Testis (tissue), 5 donors: ENCODE measurements at places on chromosomes 7 and 10. TPM values are rescaled to one million over a fixed set of nuclear protein-coding genes. Genes with fewer than 3 reads are reported as not detected.

- H3K4me1 ChIP-seq, result peaks cover 2% of the 10 kb centered on the region
- H3K36me3 ChIP-seq, result no peaks in the 10 kb centered on the region
- H3K4me3 ChIP-seq, result no peak overlapping the region
- DNase-seq, result no peak
- no peak overlapping the region for H3K27ac ChIP-seq
- H3K27me3 ChIP-seq, result no peaks in the 10 kb centered on the region
Observed at GRCh38 chr10:7255517-7255916, 155.3 kb downstream of the SFMBT2 start.

Gene SLC18A3
- total RNA-seq, result not detected

Gene RBP4
- total RNA-seq, result 7.1 TPM

- no peak overlapping the region for H3K4me3 ChIP-seq
- H3K36me3 ChIP-seq, result no peaks in the 10 kb centered on the region
- DNase-seq, result no peak
- H3K4me1 ChIP-seq, result no peaks in the 10 kb centered on the region
- H3K27ac ChIP-seq, result no peak overlapping the region
- H3K27me3 ChIP-seq, result no peaks in the 10 kb centered on the region
Observed at GRCh38 chr7:1639532-1640175, 30.4 kb upstream of the ELFN1 start.

GRCh38 chr10:13068484-13068883, 31.5 kb upstream of the OPTN start:
- no peak for DNase-seq
- no peak overlapping the region for H3K27ac ChIP-seq
- H3K27me3 ChIP-seq, result no peaks in the 10 kb centered on the region
- no peaks in the 10 kb centered on the region for H3K36me3 ChIP-seq

Gene PALD1
- total RNA-seq, result 13.3 TPM

- no peak for DNase-seq
- H3K4me3 ChIP-seq, result no peak overlapping the region
- H3K36me3 ChIP-seq, result no peaks in the 10 kb centered on the region
- no peak overlapping the region for H3K27ac ChIP-seq
Observed at GRCh38 chr7:8423057-8423456, 10.4 kb upstream of the NXPH1 start.

Gene NUP42
- total RNA-seq, result 63.3 TPM

Gene NOLC1
- total RNA-seq, result 53.7 TPM

DNA sequence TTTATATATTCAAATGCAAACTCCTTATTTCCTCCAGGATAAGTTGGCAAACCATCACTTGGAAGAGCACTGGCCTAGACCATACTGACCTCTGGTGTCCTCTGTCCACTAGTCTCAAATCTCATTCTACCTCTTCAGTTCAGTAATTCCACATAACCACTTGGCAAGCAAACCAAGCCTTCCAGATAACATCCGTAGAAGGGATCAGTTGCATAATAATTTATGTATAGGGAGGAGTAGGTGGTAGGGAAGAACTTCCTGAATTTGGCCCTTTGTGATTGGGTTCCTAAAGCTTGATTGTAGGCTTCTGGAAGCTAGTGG, 55.0 kb downstream of the WAC start:
- H3K27me3 ChIP-seq, result no peaks in the 10 kb centered on the region
- H3K36me3 ChIP-seq, result no peaks in the 10 kb centered on the region
- H3K4me3 ChIP-seq, result no peak overlapping the region
- H3K4me1 ChIP-seq, result peaks cover 30% of the 10 kb centered on the region
- no peak for DNase-seq
- peak overlapping the region; percentile 14 for H3K27ac ChIP-seq

DNA sequence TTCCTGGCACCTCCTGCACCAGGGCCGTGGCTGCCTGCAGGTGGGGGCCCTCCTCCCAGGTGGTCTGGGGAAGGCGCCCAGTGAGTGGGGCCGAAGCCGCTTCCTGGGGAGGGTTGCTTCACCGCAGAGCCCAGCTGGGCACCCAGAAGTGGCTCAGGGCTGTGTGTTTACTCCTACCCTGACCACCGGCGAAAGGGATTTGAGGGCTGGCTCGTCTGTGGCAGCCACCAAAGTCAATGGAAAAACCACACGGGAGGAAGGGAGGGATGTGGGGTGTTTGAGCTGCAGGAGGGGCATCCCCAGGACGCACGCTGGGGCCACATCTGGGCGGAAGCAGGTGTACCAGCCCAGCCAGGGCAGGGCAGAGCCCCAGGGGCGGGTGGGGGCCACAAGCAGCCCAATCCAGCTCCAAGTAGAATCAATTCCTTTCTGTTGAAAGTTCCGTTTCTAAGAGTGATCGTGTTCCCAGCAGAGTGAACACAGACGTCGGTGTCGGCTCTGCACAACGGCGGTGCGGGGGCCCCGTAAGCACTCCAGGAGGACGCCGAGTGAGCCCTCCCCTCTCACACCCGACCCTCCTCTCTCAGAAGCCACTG, 69.9 kb downstream of the FOXL3 start:
- H3K27ac ChIP-seq, result no peak overlapping the region
- peaks cover 8% of the 10 kb centered on the region for H3K4me1 ChIP-seq
- H3K36me3 ChIP-seq, result no peaks in the 10 kb centered on the region

DNA sequence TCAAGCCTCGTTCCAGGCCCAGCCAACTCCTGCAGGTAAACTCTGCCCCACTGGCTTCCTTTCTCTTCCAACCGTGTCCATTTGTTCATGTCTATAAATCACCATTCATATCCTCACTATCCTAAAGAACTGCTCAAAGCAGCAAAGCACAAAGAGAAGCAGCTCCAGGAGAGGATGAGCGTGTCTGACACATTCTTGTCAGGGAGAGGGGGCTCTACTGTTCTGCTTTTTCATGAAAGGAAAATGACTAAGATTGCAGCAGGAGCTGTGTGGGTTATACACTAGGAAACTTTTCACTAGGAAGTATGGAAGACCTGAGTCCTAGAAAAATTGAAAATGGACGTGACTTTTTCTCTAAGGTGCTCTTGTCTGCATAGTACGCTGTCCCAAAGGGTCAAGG, 16.7 kb downstream of the AGFG2 start:
- no peaks in the 10 kb centered on the region for H3K27me3 ChIP-seq
- peak overlapping the region; percentile 19 for H3K27ac ChIP-seq
- no peak overlapping the region for H3K4me3 ChIP-seq
- no peaks in the 10 kb centered on the region for H3K4me1 ChIP-seq

Gene TEX47
- 8.9 TPM for total RNA-seq

DNA sequence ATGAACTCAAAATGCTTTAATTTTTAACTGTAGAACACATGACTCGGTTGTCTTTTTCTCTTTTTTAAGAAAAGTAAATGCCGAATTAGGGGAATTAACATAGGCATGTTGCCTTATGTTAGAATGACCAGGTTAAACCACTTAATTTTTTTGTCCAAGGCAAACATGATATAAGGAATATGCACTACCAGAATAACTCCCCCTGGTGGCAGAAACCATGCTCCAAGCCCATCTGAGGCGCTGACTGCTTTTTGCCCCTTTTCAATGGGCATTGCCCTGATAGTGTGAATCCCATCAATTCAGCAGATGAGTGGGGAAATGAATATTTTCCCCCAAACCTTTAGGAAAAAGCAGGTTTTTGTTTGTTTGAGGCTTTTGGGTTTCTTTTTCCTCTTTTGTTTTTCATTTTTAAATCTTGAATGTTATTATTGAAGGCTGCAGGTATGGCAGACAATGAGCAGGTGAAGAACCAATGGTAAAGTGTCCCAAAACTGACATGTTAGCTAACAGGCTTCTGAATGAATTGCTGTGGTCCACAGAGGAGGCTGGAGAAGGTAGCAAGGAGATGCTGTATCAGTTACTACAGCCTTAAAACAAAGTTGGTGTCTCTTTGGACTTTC, 284.3 kb downstream of the SORCS3 start:
- H3K27me3 ChIP-seq, result no peaks in the 10 kb centered on the region
- H3K36me3 ChIP-seq, result no peaks in the 10 kb centered on the region
- H3K4me1 ChIP-seq, result no peaks in the 10 kb centered on the region
- H3K4me3 ChIP-seq, result no peak overlapping the region
- H3K27ac ChIP-seq, result no peak overlapping the region
- DNase-seq, result peak; percentile 70

Gene MMD2
- total RNA-seq, result 32.0 TPM

- DNase-seq, result no peak
- peaks cover 11% of the 10 kb centered on the region for H3K4me1 ChIP-seq
- H3K4me3 ChIP-seq, result peak overlapping the region; percentile 77
- no peaks in the 10 kb centered on the region for H3K27me3 ChIP-seq
Observed at GRCh38 chr7:150322114-150322832, 882 bp upstream of the LRRC61 start.

DNA sequence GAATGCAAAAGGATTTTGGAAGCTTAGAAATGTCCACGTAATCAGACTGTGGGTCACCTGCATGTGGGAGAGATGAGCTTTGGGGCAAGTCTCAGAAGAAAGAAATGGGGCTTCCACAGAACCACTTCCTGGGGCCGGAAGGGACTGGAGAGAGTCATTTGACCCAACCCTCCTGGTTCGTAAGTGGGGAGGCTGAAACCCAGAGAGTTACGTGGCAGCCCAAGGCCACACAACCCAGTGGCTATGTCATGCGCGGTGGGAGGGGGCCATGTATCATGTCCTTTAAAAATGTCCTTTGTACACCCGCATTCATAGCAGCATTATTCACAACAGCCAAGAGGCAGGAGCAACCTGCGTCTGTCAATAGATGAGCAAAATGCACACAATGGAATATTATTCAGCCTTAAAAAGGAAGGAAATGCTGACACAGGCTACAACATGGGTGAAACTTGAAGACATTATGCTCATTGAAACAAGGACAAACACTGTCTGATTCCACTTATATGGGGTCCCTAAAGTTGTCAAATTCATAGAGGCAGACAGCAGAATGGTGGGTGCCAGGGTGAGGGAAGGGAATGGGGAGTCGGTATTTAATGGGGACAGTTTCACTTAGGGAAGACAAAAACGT, 15.1 kb downstream of the CAMK2B start:
- DNase-seq, result peak; percentile 11
- no peak overlapping the region for H3K27ac ChIP-seq
- no peaks in the 10 kb centered on the region for H3K36me3 ChIP-seq
- no peaks in the 10 kb centered on the region for H3K4me1 ChIP-seq
- H3K27me3 ChIP-seq, result no peaks in the 10 kb centered on the region

DNA sequence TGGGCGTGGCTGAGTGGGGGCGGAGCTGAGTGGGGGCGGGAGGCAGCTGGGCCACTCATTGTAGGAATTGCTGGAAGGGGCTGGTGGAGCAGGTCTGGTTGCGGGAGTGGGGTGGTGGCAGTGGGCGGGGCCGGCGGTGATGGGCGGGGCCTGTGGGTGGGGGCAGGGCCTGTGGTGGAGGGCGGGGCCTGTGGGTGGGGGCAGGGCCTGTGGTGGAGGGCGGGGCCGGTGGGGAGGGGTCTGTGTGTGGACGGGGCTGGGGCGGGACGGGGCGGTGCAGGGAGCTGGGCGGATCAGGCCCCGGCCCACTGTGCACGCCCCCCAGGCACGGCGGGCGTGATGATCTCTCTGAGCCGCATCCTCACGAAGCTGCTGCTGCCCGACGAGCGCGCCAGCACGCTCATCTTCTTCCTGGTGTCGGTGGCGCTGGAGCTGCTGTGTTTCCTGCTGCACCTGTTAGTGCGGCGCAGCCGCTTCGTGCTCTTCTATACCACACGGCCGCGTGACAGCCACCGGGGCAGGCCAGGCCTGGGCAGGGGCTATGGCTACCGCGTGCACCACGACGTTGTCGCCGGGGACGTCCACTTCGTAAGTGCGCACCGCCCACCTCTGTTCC, 14.0 kb downstream of the SLC29A4 start:
- no peak overlapping the region for H3K4me3 ChIP-seq
- H3K36me3 ChIP-seq, result no peaks in the 10 kb centered on the region
- H3K27ac ChIP-seq, result no peak overlapping the region

- DNase-seq, result no peak
- H3K36me3 ChIP-seq, result no peaks in the 10 kb centered on the region
- H3K27ac ChIP-seq, result no peak overlapping the region
- H3K4me3 ChIP-seq, result no peak overlapping the region
Observed at GRCh38 chr7:80826520-80827238, 92.2 kb downstream of the SEMA3C start.

DNA sequence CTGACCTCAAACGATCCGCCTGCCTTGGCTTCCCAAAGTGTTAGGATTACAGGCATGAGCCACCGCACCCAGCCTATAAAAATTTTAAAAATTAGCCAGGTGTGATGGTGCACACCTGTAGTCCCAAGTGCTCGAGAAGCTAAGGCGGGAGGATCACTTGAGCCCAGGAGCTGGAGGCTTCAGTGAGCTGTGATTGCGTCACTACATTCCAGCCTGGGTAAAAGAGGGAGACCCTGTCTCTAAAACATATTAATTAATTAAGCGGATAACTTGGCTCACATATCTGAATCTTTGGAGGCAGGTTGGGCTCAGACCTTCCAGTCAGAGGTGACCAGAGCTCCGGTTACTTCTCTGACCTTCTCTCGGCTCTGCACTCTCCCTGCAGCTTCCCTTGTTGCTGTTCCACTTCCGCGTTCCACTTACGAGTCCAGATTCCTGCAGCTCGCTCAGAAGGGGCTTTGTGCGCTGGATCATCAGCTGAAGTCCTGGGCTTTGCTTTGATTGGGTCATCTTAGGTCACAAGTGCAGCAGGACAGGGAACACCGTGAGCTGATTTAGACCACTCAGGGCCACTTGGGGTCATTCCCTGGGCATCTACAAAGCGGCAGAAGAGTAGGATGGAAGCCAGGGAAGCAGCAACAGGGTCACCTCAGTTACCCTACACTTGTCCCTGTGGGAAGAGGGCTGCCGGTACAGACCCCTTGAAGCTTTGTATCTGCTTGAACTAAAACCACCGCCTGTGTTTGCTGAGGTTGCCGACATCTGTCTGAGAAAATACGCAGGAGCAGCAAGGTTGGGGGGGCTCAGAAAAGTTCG, 2.0 kb upstream of the ARPC1B start:
- DNase-seq, result peak; percentile 86
- H3K36me3 ChIP-seq, result no peaks in the 10 kb centered on the region
- peaks cover 13% of the 10 kb centered on the region for H3K4me1 ChIP-seq
- peak overlapping the region; percentile 24 for H3K27ac ChIP-seq

GRCh38 chr10:31020209-31020608, 11.5 kb downstream of the ZNF438 start:
- H3K27me3 ChIP-seq, result no peaks in the 10 kb centered on the region
- no peak overlapping the region for H3K4me3 ChIP-seq
- peaks cover 13% of the 10 kb centered on the region for H3K4me1 ChIP-seq
- no peaks in the 10 kb centered on the region for H3K36me3 ChIP-seq

GRCh38 chr10:98408799-98409198, 6.2 kb downstream of the PYROXD2 start:
- no peaks in the 10 kb centered on the region for H3K4me1 ChIP-seq
- DNase-seq, result no peak
- no peak overlapping the region for H3K4me3 ChIP-seq

- peaks cover 12% of the 10 kb centered on the region for H3K4me1 ChIP-seq
- H3K36me3 ChIP-seq, result no peaks in the 10 kb centered on the region
- no peak for DNase-seq
- no peak overlapping the region for H3K27ac ChIP-seq
- no peaks in the 10 kb centered on the region for H3K27me3 ChIP-seq
- no peak overlapping the region for H3K4me3 ChIP-seq
Observed at GRCh38 chr7:462173-463103, 57.2 kb downstream of the PDGFA start.
